Keratinocyte (primary cell): ENCODE measurements at places on chromosomes 12 and 14.

DNA sequence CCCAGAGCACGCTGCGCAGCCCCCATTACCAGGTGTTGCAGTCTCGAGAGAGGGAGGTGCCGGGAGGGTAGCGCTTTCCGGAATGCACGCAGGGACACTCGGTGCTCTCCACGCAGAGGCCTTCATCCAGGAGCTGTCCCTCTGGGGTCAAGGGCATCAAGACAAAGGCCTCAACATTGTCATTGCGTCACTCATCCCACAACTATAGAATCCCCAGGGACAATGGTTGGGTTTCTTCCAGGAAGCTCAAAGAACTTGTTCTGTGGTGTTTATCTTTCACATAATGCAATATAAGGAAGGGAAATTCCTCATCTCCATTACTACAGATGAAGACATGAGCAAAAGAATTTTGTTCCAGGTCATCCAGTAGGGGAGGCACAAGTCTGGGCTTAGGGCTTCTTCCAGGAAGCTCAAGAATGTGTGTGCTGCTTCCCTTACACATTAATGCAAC, 52.1 kb downstream of the VWF start:
- DNase-seq, result no peak

GRCh38 chr12:19130224-19131024, 891 bp downstream of the PLEKHA5 start:
- no peak for DNase-seq

GRCh38 chr14:92926931-92927330, 4.0 kb downstream of the CHGA start:
- no peak for DNase-seq

DNA sequence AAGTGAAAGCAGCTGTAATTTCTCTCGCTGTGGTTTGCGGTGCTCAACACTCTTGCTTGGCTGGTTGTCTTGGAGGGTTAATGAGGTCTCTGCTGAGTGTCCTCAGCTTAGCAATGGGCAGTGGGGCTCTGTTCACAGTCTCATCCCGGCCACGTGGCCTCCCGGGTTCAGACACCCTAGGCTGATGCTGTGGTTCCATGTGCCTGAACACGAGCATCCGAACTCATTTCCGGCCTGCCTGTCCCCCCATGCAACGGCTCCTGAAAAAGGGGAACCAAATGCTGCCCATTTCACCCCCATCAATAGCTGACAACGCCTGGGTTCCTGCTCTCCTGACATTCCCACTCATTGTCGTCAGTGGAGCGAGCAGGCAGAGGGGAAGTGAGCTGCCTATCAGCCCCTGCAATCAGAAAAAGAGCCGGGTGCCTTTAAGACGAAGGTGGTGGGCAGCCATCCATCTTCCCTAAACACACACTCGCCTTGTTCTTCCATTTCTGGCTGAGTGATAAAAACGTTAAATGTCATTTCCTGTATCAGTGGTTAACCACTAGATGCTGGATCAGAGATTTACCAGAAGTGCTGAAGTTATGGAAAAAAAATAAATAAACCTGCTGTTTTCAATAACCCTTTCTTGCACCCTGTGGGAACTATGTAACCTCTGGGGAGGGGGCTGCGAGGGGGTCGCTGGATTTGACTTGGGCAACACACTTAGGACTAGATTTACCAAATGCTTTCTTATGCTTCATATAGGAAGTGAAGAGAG, 60.3 kb upstream of the BCL2L14 start:
- no peak for DNase-seq

- no peak for DNase-seq
These were observed 6.0 kb downstream of the CKB start for GRCh38 chr14:103516426-103517173.

DNA sequence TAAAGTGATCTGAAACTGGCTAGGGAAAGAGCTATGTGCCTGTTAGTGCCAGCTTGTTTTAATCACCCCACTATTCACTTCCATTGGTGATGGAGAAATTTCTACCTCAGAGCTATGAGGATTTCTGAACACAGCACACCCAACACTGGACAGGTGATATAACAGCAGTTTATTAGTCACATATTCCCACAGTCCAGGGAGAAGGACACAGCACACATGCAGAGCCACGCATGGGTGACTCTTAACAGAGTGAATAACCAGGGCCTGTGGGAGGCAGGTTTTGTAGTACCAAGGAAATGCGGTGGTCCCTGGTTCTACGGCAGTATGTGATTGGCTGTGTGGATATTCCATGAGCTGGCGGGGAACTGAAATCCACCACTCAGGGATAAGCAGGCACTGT, 455.1 kb downstream of the BTG1 start:
- DNase-seq, result no peak

DNA sequence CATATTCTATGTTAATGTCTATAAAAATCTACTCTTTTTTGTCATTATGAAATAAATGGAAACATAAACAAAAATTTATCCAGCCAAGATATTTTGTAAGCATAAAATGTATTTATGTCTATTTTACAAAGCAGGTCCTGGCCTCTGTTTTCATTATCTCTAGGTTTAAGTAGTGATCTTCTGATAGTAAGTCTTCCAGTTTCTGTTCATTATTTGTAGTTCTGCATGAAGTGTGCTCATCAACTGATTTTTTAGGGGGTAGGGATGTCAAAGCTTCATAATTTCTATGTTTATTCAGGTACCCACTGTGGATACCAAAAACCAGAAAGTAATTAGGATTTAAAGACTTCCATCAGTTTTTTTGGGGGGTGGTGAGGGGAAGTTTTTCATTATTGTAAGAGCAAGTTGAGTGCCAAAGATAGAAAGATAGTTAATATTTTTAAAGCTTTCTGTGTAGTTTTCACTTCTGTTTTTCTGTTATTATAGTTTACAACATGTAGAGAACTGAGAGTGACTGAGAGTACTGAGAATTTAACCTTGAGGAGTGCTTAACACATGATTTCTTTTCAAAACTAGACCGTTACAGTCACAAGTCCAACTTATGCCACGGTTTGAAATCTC, 30.6 kb upstream of the LMO3 start:
- no peak for DNase-seq

- no peak for DNase-seq
These were observed 147.7 kb downstream of the CALM1 start for GRCh38 chr14:90544566-90544965.

DNA sequence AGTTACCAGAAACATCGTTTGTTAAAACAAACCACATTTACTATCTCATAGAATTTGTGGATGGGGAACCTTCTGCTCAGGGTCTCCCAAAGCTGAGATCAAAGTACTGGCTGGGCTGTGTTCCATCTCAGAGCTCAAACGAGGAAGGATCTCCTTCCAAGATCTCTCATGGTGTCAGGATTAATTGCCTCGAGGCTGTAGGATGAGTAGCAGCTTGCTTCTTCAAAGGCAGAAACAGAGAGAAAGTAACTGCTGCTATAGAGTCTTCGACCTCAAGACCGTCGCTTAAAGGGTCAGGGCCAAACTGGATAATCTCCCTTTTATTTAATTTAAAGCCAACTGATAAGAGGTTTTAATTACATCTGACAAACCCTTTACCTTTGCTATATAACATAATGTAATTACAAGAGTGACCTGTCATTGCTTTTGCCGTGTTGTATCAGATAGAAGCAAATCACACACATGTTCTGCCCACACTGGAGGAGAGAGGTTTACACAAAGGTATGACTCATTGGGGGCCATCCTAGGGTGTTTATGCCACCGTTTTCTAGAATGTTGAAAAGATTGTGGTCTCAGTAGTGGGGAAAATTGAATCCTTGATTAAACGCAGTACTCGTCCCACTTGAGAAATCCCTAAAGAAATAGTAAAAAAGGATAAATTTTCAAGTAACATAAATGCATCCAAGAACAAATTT, 868.8 kb upstream of the TMEM132C start:
- no peak for DNase-seq

GRCh38 chr12:40338071-40338470, 113.3 kb downstream of the LRRK2 start:
- no peak for DNase-seq

DNA sequence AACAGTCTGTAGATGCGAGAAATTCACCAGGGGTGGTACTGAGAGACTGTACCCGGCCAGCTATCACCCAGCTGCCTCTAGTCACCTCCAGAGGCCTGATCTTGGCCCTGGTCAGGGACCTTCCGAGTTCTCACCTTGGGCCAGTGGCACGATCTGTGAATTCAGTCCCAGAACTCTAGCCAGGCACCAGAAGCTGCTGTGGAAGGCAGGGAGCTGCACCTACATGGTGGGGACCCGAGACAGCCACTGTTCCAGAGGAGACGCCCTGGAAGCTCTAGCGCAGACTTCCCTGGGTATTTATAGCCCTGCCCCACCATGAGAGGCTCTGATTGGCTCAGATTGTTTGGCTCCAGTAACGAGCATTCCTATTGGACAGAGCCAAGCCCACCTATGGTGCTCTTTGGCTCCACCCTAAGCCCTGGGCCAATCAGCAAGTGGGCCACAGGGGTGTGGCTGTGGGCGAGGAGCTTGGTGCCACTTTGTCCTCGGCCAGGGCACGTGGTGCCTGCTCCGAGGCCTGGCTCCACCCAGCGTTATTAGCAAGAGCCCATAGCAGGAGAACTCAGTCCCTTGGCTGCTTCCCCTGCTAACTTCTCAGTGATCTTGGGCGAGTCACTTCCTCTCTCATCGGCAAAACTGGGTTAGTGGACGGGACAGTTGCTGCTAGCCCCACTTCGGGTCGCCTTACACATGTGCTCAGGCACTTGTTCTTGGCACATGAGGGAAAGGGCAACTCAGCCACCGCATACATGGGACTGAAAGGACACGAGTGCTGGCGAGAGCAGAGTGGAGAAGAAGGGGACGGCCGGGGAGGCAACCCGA, 89.0 kb upstream of the BCL11B start:
- no peak for DNase-seq

- DNase-seq, result no peak
These were observed 24.4 kb upstream of the BTBD6 start for GRCh38 chr14:105223770-105224544.

- DNase-seq, result no peak
These were observed 42.8 kb upstream of the CORO1C start for GRCh38 chr12:108773798-108774788.

DNA sequence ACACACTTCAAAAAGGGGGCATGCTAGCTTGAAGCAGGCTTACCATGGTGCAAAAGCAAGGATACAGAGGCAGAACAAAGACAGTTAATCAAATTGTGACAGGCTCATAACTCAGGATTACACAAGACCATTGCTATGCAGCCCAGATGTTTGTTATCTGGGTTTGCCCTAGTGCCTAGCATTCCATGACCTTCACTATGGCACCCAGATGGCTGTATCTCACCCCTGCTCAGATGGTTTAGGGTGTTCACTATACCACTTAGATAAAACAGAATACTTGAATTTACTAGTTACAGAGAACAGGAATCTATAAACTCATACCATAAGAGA, 56.2 kb downstream of the SDR9C7 start:
- no peak for DNase-seq

DNA sequence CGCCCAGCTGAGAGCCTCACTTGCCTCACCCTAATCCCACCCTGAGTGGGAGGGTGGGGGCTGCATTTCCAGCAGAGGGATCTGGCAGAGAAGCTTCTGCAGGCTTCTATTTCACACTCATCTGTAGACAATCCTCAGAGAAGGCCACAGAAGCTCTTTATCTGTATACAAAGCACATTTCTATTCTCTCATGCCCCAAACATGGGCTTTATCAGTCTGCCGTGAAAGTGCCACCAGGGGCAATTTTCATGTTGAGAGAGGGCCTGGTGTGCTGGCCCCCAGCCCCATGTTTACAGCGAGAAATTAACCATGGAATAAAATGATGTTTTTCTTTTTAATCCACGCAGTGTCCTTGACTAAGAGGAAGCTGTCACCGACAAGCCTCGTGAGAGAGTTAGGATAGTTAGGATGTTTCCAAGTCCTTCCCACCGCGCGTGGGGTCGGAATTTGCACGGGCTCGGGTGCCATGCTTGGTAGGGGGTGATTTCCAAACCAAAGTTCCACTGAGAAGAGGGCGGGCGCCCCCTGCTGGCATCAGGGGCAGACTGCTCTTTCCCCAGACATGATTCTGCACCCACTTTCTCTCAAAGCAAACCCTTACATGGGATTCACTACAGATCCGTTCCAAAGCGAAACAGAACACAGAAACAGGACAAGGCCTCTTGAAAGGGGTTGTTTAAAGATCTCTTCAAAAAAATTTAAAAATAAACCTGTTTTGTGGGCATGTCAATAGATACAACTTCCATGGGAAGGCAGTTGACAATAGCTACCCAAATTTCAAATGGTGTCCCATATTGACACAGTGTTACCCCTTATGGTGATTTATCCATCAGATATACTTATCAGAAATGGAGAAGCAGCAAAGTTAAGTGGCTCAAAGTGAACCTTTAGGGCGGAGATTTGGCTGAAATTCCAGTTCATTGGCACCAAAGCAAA, 19.4 kb downstream of the BDKRB1 start:
- DNase-seq, result no peak

DNA sequence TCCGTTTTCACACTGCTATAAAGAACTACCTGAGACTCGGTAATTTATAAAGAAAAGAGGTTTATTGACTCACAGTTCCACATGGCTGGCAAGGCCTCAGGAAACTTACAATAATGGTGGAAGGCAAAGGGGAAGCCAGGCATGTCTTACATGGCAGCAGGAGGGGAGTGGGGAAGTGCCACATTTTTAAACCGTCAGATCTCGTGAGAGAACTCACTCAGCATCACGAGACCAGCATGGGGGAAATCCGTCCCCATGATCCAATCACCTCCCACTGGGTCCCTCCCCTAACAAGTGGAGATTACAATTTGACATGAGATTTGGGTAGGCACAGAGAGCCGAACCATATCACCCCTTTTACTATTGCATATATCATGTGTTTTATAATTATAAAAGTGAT, 2.0 kb upstream of the PIGH start:
- DNase-seq, result no peak

DNA sequence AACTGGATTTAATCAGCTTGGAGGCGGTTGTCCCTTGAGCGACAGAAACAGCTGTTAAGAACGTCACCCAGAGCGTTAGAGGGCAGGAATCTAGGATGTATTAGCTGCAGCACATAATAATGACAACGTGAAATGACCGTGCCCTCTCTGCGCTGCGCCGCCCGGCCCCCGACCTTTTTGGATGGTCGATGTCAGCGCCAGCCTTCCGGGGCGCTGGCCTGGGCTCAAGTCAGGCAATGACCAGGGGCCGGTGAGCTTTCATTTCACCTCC, 427 bp upstream of the TMEM120B start:
- no peak for DNase-seq

GRCh38 chr14:100091386-100091785, 26.2 kb downstream of the EVL start:
- DNase-seq, result no peak
